ENCODE measurements at places on chromosomes 3 and 15.

GRCh38 chr15:80098341-80098740 lies 38.9 kb downstream of the ZFAND6 start:
- no peak for DNase-seq

DNA sequence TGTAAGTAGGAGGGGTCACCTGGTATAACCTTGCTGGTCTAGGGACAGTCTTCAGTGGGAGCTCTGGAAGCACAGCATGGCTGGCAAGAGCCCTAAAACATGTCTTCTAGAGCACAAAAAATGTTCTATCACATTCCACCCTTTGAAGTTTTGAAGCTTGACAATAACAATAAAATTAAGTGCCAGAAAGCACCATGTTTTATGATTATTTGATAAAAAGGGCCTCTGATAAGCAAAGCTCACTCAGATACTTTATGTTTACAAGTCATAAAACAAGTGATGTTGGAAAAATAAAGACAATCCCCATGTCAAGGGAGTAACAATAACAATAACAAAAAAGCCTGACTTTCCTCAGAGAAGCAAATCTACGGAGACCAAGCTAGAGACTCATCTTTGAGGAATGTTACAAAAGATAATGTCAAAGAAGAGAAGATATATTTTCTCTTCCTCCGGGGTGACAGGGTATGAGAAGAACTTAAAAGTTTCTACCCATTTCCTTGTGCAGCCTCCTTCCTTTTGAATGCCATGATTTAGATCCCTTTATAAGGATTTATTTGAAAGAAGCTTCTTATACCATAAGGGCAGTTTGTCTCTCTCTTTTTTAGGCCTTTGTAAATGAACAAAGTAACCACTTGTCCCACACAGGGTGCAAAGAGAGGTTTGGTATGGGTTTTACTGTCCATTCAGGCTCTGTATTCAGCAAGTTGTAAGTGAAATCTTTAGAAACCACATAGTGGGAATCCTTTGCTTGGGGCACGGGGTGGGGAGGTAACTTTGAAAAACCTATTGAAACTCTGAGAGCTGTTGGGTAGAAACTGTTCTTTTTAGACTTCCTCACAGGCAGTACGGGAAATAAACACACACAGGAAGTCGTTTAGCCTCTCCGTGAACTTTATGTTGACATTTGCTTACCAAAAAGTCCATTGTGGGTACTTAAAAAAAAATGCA lies 109.6 kb upstream of the RBMS3 start:
- DNase-seq: no peak

DNA sequence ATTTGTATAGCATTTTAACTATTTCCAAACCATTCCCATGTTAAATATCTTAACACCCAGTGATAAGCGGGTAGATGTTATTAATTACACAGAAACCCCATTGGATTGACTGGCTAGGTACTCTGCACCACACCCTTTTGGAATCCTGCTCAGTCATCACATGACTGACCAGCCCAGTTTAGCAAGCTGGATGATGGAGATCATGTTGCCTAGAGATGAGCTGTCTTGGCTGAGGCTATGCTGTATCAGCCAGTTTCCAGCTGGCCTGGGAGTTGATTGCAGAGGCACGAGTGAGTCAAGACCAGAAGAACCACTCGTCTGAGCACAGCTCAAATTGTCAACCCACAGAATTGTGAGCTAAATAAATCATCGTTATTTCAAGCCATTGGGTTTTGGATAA lies 124.6 kb downstream of the ZNF621 start:
- no peak for DNase-seq

DNA sequence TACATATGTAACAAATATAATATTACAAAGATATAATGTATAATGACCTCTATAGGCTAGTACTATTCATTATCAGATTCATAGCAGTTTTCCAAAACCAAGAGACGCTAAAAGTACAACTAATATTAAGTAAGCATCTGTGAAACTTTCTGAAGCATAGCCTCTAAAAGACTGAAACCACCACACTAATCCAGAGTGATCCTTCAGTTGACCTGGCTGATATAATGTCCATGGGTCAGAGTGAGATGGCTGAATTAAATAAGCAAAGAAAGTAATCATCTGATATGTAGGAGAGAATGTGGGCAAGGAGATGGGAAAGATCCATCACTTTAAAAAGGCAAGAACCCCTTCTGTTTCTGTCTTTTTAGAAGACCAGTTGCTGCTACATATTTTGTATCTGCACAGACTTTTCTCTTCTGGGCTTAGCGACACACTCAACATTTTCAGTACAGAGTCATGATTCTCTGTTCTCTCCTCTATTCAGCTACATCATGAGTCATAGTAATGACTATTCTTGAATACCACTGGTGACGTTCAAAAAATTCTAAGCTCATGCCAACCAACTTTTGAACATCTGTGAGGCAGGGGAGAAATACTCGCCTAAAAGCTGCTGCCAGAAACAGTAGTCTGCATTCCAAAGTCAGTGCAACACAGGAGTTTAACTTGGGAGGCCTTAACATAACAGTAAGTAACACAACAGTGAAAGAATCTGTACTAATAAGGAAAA lies 149.6 kb downstream of the MAGI1 start:
- no peak for DNase-seq
